Inflammatory macrophage treated with lipopolysaccharide for 1 hour (primary cell): ENCODE measurements at places on chromosomes 4 and X.

GRCh38 chr4:19438233-19438632, 813.5 kb upstream of the SLIT2 start:
- DNase-seq = no peak

- no peak for DNase-seq
Measured at GRCh38 chrX:48451708-48452107, 18.4 kb downstream of the SLC38A5 start.

DNA sequence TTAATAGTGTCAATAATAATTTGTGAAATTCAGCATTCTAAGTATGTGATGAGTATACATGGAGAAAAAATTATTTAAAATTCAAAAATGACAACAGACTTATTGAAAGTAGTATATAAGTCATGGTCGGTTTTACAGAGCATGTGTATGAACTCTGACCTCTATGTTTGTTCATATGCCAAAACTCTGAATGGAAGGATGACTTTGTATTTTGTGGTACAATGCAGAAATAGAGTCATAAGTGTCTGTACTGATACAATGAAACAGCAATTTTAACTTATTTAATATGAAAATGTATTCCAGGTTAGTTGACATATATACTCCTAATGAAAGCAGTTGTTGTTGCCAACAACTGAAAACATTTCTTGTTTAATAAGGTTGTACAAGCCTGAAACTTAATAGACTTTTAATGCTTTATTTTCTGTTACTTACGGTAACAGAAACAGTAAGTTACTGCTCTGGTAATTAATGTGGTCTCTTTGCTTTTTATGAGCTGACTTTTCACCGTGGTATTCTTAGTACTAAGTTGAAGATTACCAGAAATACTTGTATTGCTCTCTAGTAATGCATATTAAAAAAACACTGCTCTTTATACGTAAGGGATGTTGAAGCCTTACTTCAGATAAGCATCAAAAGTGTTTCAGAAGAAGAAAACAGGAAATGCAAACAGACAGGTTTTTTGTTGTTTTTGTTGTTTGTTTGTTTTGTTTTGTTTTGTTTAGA, 1.9 kb downstream of the UBE2K start:
- DNase-seq = peak; percentile 51

- DNase-seq = no peak
Measured at GRCh38 chr4:176563591-176563990, 229.1 kb downstream of the VEGFC start.
